ENCODE measurements at places on chromosomes 6 and 20.

DNA sequence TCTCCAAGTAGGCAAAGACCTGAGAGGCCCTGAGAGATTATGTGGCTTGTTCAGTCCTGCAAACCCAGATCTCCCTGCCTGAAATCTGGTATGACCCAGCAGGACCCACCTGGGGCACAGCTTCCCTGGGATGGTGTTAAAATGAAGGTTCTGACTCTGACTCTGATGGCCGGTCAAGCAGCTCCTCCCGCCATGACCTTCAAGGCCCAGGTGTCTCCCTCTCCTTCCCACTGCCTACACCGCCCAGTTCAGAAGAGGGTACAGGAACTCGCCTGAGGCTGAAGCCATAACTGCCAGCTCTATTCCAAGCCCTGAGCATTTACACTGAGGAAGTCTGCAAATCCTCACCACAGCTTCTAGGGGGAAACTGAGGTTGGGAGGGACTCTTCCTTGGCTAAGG, 5.9 kb upstream of the CST7 start:
- no peak for DNase-seq

DNA sequence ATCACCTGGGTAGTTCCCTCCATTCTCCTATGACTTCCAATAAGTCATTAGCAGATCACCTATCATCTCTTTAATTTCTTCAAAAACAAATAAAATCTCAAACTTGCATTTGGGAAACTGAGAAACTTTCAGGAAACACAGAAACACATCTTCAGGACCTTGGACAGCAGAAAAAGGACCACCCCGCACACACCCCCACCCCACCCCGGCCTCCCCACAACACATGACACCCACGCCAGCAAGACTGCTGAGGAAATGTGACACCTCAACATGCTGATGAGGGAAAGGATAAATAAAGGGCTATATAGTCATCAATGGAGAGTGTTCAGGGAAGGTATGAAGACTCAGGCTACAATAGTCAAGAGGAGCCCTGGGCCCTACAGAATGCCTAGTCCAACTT, 15.6 kb upstream of the TRIM39 start:
- DNase-seq: no peak

- DNase-seq: peak; percentile 56
These were observed 40.6 kb downstream of the SIRPA start for GRCh38 chr20:1935696-1936366.

DNA sequence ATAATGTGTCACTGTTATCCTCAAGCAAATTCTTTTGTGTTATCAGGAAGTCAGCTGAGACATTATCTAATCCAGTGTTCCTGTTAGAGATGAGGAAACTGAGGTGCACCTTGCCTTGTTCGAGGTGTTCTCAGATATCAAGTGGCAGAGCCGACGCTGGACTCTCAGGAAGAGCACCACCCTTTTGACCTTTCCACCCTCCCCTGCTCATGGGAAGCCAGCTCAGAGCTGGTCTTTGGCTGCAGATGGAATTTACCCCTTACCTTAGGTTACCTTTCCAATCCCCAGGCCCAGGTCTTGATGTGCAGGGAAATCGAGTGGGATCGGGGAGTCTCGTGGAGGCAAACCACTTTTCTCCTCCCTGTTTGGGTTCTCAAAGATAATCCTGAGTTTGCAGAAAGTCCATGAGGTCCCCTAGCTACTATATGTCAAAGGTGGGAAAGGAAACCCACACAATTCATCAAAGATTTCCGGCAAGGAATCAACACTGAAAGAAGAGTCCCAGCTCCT, 62.9 kb upstream of the PIM1 start:
- no peak for DNase-seq

GRCh38 chr6:152651986-152652385, 14.8 kb upstream of the SYNE1 start:
- no peak for DNase-seq

DNA sequence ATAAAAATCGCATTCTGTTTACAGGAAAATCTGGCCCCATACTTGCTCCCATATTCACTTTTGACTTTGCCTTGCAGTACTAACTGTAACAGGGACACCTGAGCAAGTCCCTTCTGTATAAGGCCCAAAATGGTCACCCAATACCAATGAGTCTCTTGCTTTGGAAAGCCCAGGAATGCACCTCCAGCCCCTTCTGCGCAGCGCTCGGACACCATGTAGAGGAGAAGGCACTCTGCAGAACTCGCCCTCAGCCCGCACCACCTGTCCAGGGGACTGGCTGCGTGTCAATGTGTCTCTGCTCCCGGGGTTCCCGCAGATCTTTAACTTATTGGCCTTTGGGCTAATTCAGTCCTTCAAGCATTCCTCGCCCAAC, 746 bp upstream of the PRND start:
- no peak for DNase-seq

DNA sequence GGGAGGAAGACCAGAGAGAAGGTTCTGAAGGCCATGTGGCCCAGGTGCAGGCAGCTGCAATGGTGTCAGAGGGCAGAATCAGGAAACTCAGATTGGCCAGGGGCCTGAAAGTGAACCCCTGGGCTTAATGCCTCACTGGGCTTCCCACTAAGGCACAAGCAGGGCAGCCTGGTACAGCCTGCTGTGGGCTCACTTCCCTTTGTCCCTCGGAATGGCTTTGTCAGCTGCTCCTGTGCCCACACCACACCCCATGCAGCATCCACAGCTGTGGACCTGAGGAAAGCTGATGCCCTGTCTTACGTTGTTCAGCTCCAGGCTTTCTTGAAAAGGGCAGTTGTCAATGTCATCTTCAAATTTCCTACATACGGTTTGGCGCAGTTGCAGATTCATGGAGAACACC, 2.4 kb downstream of the CST9 start:
- DNase-seq: no peak

DNA sequence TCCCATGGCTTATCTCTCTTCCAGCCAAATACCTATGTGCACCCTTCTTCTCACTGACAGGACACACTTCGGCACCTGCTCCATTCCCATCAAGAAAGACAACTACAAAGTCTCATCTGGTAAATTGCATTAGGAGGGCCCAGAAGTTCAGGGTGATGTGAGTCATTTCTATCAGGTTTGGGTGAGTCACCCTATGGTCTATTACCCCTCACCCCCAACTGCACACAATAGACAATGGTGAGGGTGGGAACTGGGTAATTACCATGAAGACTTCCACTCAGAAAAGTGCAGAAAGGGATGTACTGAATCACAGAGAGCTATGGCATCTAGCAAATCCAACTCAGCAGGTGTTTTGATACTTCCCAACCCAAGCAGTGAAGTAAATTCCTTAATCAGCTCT, 54.8 kb downstream of the OPN5 start:
- DNase-seq: no peak

DNA sequence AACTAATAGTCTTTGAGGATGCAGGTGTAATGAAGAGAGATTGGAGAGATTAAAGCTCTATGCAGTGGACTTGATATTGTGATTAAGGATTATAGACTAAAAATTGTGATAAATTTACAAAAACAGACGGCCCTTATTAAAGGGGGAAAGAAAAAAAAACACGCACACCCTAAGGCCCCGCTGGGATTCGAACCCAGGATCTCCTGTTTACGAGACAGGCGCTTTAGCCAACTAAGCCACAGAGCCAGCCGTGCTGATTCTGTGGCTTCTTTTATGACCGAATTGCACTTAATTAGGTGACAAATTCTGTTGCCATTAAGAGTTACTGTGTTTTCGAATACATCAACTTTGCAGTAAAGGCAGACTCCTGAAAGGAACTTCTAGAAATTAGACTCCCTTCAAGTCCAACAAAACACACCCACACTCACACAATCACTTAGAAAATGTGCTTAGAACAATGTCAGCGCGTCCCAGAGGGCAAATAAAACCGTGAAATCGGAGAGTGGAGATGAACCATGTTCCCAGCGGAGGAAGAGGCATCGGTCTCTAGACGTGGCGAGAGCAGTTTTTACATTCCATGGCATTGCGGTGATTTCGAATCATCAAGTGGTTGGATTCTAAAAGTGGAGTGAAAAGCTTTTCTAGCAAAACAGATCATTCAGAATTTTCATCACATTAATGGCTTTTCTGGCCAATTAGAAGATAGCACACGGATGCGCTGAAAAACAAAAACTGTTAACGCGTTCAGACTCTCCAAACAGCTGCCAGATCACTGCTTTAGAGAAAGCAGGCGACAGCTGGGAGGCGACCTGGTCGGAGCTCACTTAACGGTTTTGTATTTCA, 122.6 kb downstream of the GPX5 start:
- DNase-seq: peak; percentile 78

DNA sequence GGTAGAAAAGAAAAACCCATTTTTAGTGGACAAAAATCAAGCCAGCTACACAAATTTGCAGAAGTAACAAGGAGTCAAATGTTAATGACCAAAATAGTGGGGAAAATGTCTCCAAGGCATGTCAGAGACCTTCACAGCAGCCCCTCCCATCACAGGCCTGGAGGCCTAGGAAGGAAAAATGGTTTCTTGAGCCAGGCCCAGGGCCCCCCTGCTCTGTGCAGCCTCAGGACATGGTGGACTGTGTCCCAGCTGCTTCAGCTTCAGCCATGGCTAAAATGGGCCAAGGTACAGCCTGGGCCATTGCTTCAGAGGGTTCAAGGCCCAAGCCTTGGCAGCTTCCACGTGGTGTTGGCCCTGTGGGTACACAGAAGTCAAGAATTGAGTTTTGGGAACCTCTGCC, 82.5 kb upstream of the CLVS2 start:
- DNase-seq: no peak

GRCh38 chr20:47821481-47822100, 36.3 kb upstream of the SULF2 start:
- DNase-seq: no peak

DNA sequence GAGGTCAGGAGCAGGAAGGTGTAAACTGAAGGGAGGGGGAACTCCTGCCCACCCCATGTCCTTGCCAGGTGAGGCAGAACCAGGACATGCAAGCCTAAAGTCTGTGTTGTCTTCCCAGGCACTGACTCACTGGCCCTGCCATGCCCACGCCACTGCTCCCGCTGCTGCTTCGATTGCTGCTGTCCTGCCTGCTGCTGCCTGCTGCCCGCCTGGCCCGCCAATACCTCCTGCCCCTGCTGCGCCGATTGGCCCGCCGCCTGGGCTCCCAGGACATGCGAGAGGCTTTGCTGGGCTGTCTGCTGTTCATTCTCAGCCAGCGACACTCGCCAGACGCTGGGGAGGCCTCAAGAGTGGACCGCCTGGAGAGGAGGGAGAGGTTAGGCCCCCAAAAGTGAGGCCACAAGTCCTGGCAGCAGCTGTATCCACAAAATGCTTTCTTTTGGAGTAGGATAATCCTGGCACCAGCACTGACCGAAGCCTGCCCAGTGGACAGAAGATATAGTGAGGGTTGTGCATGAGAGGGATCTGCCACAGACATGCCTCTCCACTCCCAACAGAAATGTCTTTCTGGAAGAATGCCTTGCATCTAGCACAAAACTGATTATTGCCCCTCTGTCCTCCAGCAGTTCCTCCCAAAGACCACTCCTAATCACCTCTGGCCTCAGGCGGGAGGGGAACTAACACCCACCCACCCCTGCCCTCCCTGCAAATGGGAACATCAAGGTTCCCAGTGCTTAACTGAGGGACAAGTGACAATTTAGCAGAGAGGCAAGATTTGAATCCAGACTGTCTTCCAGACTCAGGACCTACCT, 812 bp downstream of the MYMX start:
- DNase-seq: peak; percentile 79

DNA sequence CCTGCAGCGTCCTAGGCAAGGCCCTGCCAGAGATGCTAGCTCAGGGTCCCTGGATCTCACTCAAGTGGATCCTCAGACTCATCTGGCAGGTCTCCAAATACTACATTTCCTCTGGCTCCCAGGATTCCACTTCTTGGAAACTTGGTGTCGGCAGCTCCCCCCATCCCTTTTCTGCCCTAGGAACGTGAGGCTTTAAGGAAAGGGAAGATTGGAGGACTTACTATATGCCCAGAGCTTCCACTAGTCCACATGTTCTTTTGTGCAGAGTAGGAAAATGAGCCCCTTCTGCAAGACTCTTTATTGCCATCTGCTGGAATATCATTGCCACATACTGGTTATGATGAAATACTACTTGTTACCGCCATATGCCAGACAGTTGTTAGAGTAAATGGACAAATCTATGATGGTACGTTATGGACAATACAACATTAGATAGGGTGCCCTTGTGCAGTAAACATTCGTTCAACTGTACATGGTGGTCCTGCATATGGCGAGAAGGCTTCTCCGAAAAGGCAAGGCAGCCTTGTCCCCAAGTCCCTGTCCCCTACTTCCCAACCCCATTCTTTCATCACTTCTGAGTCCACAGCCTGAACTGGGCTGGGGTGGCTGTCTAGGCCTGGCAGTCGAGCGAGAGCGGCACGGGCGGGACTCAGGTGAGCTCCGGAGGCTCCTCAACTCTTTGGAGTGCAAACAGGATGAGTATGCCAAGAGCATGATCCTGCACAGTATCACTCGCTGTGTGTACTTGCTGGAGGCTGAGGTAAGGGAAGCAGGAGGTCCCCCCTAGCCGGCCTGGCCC, 780 bp downstream of the ARMC12 start:
- no peak for DNase-seq

- DNase-seq: no peak
These were observed 808.3 kb upstream of the MAN1A1 start for GRCh38 chr6:120157873-120158272.

- no peak for DNase-seq
These were observed 51.1 kb upstream of the MYL9 start for GRCh38 chr20:36490191-36490590.

- DNase-seq: no peak
These were observed 7.5 kb downstream of the CD2AP start for GRCh38 chr6:47485083-47485482.

GRCh38 chr6:134065706-134066105, 13.3 kb upstream of the SLC2A12 start:
- DNase-seq: no peak

- no peak for DNase-seq
These were observed 46.6 kb downstream of the DTNBP1 start for GRCh38 chr6:15616261-15616660.

DNA sequence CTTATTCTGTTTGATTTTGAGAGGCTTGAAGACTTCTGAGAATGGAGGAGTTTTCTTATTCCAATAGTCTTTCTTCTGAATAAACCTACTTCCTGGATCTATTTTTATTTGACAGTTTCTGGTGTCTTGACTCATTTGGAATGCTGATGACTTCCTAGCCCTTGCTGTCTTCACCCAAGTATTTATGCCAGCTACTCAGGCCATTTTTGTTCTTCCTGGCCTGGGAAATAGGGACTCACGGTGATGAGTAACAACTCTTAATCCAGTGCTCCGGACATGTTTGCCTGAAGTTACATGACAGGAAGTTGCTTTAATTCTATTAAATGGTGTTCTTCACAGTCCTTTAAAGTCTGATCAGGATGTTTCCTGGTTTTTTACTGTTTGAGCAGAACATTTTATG, 272.1 kb upstream of the EYS start:
- no peak for DNase-seq
